ENCODE measurements at places on chromosomes 3 and 15.

- no peak for DNase-seq
Observed at GRCh38 chr3:185332026-185332735, 30.8 kb upstream of the MAP3K13 start.

DNA sequence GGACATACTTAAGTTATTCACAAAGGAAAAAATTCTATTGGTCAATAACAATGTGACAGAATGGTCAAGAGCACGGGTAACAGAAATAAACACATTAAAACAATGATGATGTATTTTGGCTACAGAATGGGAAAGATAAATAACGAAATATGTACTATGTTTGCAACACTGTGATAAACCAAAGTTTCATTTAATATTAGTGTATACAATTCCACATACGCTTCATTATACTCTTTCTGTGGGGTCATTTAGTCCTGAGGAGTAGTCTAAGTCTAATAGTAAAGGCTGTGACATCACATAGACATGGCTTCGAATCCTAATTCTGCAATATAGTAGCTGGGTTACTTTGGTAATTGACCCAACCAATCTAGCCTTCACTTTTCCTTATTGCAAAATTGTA is 408.3 kb downstream of the MCTP2 start:
- DNase-seq, result no peak

DNA sequence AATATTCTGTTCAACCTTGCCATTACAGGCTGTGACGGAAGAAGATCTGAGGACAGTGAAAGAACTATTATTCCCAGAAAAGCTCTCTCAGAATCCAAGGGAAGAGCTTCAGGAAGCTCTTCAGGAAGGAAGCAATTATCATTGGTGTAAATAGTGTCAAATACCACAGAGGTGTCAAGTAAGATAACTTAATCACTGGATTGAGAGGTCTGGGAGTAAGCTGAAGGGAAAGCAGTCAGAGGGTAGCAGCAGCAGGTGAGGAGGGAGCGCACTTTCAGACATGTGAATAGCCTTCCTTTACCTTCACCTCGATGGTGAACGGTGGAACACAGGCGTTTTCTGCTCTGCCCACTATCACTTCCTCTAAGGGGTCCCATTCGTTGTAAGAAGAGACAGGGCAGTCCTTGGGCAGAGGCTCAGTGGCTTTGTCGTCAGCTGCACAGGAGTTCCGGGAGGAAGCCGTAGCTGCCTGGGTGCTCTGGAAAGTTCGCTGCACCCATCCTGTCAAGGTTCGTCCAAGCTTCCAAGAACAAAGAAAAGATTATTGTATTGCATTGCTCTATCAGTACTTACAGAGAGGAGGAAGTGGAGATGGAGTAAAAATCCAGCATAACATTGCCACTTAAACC is 1.9 kb downstream of the GATM start:
- no peak for DNase-seq

DNA sequence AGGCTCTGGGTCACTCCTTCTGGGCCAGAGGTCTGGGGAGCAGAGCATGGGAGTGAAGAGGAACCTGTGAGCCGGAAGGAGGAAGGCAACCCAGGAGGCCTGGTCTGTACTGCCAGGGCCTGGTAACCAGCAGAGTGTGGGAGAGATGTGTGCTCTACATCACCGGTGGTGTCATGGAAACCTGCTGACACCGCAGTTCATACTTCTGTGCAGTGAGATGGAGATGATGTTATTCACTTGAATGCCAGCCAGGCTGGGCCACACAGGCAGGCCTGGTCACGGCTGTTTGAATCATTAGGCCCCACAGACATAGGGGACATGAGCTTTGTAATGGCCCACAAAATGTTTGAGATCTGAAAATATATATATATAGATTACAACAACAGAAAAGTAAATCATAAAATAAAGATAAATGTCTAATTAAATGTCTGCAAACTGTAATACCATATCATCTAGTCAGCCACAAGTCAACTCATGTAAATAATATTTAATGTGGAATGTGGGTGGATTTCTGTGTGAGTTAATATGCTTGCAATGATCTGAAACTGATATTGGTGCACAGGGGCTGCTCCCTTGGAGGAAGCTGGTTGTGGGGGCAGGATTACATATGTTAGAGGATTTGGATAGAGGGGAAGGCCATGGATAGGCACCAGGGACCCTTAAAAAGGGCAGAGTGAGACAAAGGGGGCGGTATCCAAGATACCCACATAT is 108.5 kb upstream of the PFN2 start:
- DNase-seq, result no peak

GRCh38 chr3:69970827-69971226 is 28.7 kb upstream of the SAMMSON start:
- DNase-seq, result no peak

DNA sequence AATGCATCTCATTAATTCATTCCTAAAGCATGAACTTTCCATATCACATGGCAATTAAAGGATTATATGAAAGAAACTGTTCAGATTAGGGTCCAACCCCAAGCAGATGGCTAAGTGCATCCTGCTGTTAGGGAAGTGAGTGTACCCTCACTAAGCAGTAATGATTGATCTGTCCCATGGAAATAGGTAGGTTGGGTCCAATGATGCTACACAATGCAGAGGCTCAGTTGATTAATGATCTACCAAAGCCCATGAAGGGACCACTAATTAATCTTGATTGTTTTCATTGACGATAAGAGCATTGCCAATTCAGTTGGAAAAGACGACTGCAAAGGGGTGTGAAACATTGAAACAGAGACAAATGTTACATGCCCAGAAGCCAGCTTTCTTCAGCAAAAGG is 194.5 kb upstream of the LRTM1 start:
- DNase-seq, result no peak

DNA sequence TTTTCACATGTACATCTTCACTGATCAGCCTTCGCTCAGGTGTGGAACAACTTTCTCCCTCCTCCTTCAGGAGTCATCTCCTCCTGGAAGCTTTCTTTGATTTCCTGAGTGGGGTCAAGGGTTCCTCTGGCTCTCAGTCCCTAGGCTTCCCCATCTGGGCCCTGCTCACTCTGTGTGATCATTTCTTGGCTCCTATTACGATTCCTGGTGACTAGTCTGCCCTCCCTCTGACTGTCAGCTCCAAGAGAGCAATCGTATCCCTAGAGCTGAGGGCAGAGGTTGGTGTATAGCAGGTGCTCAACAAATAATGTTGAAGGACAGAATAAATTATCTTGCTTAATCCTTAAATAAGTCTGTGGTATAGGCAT is 15.3 kb upstream of the PRKCD start:
- no peak for DNase-seq

DNA sequence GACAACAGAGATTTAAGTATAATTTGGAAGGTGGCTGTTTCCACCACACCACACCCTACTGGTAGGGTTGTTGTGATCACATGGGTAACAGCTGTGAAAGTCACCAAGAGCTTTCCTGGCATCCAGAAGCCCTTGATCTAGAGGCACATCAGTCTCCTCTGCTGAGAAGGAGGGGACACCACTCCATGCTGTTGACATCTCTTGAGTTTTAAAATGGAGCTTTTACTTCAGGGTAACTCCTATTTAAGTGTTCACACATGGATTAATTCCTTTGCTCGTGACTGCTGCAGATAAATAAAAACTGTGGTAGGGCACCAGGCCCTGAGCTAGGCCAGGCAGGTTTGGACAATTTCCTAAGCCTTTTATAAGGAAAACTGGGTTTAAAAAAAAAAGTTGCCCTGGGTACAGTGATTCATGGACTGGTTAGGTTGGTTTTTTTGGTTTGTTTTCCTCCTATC is 7.5 kb downstream of the EXOSC7 start:
- DNase-seq, result no peak

DNA sequence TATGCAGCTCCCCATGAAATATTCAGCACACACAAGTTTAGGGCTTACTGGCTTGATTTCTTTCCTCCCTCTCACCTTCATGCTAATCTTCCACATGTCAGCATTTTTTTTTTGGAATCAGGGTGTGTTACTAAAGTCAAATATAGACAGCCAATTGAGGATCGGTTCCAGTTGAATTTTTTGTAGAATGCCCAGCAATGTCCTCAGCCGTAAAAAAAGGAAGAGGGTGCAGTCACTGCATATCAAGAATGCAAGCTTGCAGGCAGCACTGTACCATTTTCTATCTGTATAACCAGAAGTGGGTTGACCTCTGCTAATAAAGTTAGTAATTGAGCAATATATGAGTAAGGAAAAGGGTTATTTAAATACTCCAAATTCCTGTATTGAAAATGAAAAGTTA is 51.4 kb upstream of the CHMP2B start:
- DNase-seq, result no peak

DNA sequence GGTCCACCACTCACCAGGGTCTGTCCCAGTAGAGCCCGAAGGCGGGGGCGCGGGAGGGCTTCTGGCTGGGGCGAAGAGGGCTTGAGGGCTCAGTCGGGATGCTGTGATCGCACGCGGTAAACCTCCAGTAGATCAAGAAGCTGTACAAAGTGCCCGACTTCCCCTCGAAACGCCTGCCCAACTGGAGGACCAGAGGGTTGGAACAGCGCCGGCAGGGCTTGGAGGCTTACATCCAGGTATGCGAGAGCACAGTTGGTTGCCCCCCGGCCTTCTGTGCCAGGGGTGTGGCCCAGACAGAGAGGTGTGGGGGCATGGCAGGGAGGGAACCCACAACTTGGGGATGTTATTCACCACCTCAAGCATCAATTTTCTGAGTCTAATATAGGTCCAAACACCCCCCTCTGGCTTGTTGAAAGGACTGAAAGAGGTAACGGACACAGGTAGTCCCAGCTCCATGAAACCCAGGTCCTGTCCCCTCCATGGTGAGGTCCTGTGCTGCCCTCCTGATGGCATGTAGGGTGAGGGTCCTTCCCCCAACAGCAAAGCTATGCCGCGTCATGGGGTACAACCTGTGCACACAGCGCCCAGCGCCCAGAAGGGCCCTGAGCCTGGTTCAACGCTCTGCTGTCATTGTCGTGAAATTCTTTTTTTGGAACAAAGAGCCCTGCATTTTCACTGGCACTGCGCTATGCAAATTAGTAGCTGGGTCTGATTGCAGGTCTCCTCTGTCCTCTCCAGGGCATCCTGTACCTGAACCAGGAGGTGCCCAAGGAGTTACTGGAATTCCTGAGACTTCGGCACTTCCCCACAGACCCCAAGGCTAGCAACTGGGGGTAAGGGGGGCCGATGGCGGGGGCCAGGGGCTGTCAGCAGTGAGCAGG is 1.2 kb downstream of the SNX22 start:
- DNase-seq, result no peak

DNA sequence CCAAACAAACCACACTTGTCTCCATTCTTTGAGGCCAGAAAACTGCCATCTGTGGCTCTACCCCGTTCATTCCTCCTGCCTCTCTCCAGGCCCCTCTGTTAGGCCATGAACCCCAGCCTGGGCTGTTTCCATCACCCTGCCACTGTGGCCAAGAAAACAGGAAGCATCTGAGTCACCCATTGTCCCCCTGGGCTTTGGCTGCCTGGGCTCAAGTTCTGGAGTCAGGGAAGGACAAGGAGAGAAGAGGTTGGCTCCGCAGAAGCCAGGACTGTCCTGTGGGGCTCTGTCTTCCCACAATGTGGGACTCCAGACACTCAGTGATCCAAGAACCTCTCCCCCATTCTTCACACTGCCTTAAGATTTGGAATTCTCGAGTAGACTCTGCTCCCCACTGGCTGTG is 14.8 kb upstream of the LCTL start:
- DNase-seq, result no peak

DNA sequence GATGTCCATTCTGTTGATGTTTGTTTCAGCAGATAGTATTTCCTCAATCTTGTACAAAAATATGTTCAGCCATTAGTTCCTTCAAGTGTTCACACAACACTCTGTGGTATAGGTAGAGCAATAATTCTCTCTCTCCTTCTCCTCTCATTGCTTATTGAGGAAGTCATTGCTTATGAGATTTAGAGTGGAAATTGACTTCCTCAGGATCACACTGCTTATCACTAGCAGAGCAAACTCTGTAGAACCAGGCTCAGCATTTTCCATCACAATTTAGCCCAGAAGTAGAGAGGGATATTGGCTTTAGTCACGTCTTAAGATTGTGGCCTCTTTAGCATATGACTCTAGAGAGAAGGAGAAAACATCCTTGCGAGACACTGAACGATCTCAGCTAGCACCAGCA is 31.2 kb downstream of the RAB11A start:
- DNase-seq, result no peak

- peak; percentile 12 for DNase-seq
Observed at GRCh38 chr3:69212411-69213160, 90.2 kb upstream of the LMOD3 start.

- DNase-seq, result no peak
Observed at GRCh38 chr3:158617982-158618875, 26.1 kb upstream of the GFM1 start.

DNA sequence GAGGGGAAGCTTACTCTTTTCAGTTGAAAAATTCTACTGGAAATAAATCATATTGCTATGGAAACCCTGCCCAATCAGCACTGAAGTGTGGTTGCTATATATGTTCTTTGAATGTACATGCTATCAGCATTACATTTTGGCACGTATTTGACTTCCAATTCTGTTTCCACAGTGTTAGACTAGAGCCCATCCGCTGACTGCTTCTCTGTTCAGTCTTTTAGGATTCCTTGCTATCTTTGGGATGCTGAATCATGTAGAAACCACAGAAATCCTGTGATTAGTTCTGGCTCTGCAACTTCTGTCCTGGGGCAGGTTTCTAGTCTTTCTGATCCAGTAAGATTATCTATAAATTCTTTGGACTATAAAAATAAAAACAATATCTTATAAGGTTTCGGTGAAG is 128.2 kb upstream of the SLC7A14 start:
- no peak for DNase-seq

GRCh38 chr3:108719178-108719806 is 37.9 kb downstream of the RETNLB start:
- DNase-seq, result no peak

DNA sequence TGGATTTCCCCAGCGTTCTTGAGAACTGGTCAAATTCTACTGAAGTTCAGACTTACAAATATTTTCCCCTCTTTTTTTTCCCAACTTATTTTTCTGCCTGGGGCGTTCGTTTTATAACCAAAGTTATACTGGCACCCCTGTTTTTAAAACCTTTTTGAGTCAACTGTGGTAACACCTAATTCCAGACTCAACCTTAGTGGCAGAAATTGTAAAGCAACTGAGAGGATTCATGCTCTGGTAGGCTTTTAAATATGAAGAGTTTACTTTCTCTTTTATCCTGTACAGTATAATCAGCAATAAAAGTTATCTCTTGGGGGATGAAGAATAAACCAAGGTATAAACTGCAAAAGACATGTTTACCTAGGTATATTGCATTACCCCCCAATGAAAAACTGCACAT is 2.3 kb downstream of the IL5RA start:
- DNase-seq, result no peak

GRCh38 chr3:161630794-161631193 is 134.2 kb downstream of the OTOL1 start:
- no peak for DNase-seq

DNA sequence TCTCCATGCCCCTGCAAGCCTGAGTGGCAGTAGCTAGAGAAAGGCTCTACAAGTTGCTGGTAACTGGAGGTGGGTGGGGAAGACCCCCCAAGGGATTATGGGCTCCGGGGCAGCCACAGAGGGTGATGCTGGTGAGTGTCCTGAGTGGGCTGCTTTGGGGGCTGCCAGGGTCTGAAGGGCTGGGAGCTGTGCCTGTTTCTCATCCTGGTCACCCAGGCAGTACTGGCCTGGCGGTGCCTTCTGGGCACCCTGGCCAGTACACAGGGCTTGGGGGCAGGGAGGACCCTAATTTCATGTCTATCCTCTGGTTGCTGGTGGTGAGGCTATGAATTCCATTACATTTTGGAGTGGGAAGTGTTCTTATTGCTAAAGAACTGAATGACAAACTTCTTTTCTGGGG is 46.1 kb upstream of the GATM start:
- DNase-seq, result no peak

- DNase-seq, result peak; percentile 85
Observed at GRCh38 chr3:188153437-188154013, 432 bp upstream of the LPP start.

- peak; percentile 83 for DNase-seq
Observed at GRCh38 chr15:39127925-39128617, 452.8 kb upstream of the THBS1 start.

All from SW480 (cell line).